ENCODE measurements at places on chromosomes 4 and X.

DNA sequence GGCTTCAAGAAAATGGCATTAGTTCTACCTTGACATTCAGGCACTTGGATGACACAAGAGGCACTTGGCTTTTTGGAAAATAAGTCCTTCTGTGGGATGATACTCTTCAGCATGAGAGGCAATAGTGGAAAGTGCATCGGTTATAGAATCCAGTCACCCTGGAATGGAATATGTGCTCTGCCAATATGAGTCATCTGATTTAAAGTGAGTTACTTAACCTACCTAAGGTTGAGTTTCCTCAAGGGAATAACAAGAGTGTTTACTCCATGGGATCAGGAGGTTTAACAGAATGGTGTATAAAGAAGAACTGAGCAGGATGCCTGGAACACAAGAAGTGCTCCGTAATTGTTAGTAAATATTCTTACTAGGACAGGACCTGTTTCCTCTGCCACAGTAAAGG is 10.7 kb downstream of the SLC39A8 start:
- DNase-seq = no peak

DNA sequence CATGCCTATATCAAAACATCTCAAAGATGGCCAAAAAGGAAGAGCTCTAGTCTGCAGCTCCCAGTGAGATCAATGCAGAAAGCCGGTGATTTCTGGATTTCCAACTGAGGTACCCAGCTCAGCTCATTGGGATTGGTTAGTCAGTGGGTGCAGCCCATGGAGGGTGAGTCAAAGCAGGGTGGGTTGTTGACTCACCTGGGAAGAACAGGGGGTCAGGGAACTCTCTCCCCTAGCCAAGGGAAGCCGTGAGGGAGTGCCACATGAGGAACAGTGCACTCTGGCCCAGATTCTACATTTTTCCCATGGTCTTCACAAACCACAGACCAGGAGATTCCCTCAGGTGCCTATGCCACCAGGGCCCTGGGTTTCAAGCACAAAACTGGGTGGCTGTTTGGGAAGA is 57.3 kb upstream of the FGF16 start:
- no peak for DNase-seq

- no peak for DNase-seq
Measured at GRCh38 chrX:106707771-106708454, 18.6 kb upstream of the RNF128 start.

DNA sequence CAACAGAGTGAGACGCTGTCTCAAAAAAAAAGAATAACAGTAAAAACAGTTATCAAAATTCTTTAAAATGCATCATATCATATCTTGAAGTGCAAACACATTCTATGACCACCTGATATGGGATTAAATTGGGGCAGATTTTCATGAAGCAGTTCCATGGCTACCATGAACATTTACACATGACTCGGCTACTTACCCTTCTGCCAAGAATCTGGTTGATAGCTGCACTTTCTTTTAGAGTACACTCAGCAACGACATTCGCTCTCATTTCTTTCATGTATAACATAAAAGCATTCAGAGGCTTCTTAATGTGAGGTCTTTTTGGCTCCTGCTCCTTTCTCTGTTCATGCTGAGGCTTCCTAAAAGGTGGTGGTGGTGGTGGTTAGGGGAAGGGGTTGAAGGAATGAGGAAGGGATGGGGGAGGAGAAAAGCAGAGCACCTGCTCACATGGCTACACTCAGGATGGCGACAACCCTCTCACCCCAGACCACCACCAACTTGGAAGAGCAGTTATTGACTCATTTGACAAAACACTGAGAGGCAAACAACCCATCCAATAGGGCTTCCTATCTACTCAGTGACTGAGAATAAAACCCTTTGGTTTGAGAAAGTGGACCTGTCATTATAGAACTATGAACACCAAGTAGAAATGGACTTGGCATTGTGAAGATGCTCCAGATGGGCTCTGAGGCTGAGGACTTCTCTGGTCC is 88.5 kb downstream of the HADH start:
- no peak for DNase-seq

GRCh38 chrX:68112321-68112720 is 321.0 kb downstream of the OPHN1 start:
- DNase-seq = no peak

- DNase-seq = no peak
Measured at GRCh38 chrX:31665454-31665853, 593.6 kb upstream of the FTHL17 start.

GRCh38 chr4:94216394-94216793 is 8.7 kb downstream of the SMARCAD1 start:
- DNase-seq = no peak

DNA sequence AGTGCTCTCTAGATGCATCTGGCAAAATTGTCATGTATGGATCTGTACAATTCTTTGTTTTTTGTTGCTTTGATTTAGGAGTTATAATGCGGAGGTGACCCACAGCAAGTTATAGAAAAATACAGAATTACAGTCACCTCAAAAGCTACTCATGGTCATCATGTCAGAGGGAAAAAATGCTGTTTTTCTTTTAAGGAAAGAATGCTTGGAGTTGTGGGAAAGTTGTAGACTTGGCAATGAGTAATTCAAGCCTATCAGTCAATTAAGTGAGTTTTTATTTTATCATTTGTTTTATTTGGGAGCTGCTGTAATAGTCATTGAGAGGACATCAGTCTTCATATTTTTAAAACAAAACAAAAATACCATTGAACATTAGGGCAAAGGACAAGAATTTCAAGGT is 16.4 kb downstream of the FHL1 start:
- no peak for DNase-seq

GRCh38 chr4:128853741-128854140 is 44.2 kb downstream of the JADE1 start:
- no peak for DNase-seq

DNA sequence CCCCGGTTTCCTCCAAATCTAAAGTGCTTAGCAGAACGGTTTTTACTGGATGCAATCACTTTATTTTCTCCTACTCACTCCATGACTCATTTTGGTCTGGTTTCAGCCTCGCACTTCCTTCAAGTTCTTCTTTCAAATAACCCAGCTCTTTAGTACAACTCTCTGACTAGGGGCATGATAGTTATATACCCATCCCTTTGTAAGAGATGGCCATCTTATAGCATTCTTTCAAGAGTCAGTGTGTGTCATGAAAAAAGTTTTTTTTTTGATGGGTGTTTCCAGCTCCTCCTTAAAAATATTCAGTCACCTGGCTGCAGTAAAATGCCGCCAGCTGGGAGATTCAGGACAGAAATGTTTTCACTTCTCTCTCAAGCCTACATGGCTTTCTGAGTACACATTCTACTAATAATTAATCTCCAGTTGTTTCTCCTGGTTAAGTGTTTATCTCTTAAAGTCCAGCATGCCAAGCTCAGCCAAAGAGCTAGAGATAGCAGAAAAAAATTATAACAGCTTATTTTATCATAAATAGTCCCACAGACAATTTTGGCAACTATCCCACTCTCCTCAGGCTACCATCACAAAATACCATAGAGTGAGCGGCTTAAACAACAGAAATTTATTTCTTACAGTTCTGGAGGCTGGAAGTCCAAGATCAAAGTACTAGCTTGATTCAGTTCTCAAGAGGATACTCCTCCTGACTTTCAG is 139.3 kb downstream of the GASK1B start:
- DNase-seq = no peak

DNA sequence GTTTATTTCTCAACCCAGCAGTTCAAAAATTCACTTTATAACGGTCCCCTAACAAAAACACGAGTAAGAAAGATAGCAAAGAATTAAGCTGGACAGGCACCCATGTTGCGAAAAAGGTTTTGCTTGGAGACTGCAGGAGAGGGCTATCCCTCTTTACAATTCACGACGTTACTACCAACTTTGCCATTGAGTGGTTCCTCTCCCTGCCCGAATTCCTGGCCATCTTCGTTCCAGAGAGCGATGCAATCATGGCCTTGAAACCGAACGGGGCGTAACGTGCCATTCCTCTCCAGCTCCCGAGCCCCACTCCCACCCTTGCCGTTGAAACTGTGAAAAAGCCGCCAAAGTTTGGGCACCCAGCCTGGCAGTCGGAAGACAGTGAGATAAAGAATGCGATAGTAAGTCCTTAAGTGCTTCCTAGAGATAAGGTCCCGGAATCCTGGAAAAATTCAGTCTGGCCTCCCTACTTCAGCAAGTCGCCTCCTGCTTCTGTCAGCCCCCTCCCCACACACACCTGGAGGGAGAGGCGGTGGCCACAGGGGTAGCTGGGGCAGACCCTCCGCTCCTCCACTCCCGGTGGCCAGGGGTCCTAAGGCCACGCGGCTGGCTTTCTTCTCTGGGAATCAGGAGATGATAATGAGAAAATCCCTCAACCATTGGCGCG is 65.2 kb downstream of the FBXO8 start:
- DNase-seq = no peak

- no peak for DNase-seq
Measured at GRCh38 chr4:4443821-4444220, 56.9 kb downstream of the NSG1 start.

Data from CD4-positive, alpha-beta T cell treated with Interleukin-4 for 4 hours (primary cell).